Stimulated activated CD8-positive, alpha-beta memory T cell treated with anti-CD3 and anti-CD28 coated beads, Interleukin-4, amount 100 ng/mL, for 4 hours (primary cell): ENCODE measurements at places on chromosomes 5 and 9.

GRCh38 chr5:133203317-133204305 is 151.8 kb downstream of the HSPA4 start:
- DNase-seq, result no peak

DNA sequence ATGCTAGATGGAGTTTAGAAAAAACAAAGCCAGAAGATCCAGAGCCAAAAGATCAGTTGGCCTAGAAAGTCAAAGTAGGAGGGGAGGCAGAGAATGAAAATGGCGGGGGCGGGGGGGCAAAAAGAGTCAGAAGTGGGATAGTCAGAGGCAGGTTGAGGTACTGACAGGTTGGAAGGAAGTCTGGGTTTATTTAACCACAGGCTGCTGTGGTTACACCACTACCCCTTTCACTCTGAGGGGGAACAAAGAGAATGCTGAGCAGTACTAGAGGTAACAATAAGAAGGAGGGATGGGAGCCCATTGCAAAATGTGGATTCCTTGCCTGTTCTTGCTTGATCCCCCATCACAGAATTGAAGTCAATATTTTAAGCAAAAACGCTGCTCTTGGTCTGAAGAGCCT is 111.8 kb downstream of the CAVIN4 start:
- DNase-seq, result no peak

DNA sequence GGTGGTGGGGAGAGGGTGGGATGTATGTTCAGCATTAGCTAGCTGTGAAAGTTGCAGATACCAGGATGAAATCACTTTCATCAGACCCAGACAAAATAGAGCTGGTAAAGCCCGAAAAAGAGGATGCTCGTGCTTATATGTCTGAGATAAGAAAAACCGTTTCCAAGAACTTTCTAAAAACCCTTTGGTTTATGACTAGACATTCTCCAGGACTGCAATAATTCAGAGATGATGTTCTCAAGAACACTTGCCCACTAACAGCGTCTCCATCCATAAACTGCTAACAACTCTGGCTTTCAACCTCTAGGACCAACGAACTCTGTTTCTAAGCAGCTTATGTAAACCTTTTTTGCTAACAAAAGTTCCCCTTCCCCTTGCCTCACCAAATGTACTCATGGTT is 8.4 kb upstream of the AMACR start:
- no peak for DNase-seq

DNA sequence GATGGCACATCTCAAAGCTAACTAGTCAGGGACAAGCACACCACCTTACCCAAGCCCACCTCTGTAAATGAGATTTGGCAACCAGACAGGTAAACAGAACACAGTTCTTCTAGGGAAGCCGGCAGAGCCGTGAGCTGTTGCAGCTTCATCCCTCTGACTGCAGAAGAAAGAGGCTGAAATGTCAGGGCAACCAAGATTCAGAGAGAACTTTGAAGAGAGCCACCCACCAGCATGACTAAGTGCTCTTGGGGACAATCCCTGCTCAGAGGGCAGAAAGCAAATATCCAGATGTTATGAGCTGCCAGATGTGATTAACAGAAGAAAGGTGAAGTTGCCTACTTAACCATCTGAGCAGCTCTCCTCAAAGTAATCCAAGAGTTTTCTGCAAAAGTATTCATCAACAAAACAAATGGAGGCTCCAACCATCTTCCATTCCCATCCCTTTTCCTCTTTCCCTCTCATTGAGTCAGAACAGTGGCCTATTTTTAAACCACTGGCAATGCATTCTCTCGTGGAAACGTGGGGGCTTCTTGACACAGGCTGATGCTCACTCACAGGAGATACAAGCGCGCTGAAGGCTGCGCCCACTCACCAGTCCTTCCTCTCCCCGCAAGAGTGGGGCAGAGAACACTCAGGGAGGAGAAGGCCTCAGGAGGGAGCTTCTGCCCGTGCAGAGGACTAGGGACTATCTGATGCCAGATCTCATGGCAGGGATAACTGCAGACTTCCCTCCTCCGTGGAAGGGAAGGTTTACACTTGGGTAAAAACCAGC is 57.1 kb downstream of the SLIT3 start:
- DNase-seq, result no peak

DNA sequence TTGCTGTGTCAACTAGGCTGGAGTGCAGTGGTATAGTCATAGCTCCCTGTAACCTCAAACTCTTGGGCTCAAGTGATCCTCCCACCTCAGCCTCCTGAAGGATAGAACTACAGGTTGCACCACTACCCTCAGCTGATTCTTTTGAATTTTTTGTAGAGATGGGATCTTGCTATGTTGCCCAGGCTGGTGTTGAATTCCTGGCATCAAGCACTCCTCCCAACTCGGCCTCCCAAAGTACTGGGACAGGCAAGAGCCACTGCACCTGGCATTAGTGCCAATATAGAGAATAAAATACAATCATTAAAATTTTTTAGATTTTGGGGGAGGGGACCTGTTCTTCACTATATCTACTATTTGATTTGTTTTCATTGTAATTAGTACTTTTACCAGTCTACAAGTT is 15.4 kb downstream of the PPIP5K2 start:
- no peak for DNase-seq

DNA sequence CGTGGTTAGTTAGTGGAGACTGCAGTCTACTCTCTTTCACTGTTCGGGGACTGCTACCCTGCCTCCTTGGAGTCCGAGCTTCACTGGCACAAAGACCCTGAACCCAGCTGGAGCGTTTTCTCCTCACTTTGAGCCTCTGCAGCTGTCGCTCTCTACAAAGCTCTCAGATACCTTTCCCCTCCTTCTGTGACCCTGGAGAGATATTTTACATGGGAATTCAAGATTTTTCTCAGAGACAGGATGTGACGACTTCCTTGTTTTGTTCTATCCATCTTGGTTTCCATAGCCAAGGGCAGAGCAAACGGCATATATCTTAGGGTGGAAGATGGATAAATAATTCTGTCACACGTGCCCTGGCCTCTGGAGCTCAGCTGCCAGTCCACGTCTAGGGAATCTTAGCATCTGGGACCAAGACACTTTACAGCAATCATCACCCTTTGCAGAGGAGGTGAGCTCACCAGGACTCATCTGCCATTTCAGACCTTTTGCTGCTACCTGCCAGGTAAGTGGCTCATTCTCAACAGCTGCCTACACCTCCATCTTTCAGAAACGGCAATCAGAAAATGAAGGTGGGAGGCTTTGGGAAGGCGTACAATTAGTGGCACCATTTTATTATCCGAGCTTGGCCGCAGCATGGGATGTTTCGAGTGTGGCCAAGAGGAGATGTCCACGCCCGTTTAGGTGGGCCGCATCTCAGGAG is at the start of gene BTNL9:
Gene BTNL9 (plus strand): TSS at position 336 of the 700 bp plus-strand sequence. CDS start 5,224 bp downstream, outside the sequence.
- no peak for DNase-seq

GRCh38 chr9:137127301-137128157 is 11.4 kb upstream of the GRIN1 start:
- no peak for DNase-seq

- no peak for DNase-seq
Observed at GRCh38 chr9:131735238-131736128, 4.4 kb downstream of the RAPGEF1 start.

- no peak for DNase-seq
Observed at GRCh38 chr9:128550226-128550625, 2.2 kb upstream of the SPTAN1 start.

DNA sequence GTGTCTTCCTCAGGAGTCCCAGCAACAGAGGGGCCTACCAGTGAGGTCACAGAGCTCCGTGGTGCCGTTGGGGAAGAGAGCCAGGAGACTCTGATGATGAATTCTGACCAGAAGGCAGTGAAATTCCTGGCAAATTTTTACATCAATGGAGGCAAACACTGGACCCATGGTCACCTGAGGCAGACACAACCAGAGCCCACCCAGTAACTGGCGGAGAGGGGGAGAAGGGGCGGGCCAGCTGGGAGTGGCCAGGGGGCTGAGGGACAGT is at the start of gene STPG3:
Gene STPG3 (plus strand): TSS at position 93 of the 268 bp plus-strand sequence. CDS start 1 bp downstream, at position 94.
- DNase-seq, result no peak

GRCh38 chr5:37695647-37696046 is 144.2 kb downstream of the GDNF start:
- DNase-seq, result no peak

DNA sequence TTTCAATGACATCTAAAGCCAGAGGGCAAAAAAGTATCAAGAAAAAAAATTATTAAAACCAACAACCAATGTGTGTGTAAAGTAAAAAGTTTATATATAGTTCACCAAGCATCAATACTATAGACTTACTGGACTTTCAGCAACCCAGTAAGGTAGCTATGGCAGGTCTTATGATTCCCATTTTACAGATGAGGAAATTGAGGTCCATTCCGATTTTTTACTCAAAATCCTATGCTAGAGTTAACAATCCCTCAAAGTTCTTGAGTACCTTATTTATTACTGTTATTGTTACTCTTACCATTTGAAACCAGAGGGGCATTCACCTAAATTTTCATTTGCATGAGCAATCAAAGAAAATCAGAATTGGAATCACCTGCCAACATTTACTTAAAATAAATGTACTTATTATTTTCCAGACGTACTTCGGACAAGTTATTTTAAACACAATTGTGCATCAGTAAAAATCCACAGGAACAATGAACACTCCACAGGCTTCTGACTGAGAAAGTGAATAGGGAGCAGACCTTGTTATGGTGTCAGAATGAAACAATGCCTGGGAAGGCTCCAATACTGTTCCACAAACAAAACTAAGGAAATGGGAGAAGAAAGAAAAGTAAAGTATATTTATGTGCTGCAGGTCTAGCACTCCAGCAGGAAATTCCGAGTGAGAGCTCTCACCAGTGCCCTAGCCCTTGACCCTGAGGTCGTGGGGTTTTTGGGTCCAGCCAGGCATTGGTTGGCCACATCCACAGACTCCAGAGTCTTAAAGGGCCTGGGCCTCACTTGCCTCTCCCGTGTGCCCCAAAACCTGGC is 229.9 kb downstream of the PIK3R1 start:
- no peak for DNase-seq

DNA sequence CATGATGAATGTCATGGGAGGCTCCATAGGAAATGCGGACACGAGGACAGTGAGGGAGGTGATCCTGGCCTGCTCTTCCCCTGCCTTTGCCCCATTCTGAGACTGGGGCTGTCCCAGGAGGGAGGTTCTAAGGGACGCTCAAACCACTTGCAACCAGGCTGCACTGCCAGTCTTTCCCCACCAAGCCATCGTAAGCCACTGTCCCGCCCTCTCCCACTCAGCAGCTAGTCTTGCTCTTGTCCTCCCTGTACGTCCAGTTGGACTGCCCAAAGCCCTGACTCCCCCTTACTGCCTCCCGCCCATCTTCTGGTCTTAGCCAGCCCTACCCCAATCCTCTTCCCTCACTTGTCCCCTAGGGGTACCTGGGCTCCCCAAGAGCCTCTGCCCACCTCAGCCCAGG is 115.7 kb downstream of the FSTL4 start:
- DNase-seq, result no peak

DNA sequence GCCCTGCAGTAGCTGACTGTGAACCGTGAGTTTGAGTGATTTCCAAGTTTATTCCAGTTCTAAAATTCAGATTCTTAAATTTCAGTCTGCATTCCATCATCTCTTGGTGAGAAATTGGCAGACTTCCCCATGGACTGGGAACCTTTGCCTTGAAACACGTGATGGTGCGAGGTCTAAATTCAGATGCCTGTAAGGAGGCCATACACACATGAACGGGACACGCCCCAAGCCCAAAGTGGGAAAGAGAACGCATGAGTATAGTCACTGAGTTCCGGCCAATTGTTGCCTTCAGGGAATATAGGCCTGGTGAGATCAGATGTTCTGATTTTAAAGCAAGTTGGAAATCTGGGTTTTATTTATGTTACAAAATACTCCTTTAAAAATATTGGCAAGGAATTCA is 1084.4 kb upstream of the WWC1 start:
- no peak for DNase-seq

GRCh38 chr5:66744040-66744439 is 147.8 kb downstream of the MAST4 start:
- DNase-seq, result no peak

DNA sequence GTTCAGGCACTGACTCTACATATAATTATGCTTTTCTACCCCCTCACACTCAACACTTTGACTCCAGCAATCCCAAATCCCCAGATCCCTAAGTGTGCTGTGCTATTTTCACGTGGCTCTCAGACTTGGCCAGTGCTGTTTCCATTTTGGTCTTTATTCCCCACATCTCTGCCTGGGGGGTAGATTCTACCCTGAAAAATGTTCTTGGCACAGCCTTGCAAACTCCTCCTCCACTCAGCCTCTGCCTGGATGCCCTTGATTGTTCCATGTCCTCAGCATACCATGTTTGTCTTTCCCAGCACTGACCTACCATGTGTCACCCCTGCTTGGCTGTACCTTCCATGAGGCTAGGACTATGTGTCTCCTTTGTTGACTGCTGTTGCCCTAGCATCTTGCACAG is 43.0 kb downstream of the FXN start:
- no peak for DNase-seq

DNA sequence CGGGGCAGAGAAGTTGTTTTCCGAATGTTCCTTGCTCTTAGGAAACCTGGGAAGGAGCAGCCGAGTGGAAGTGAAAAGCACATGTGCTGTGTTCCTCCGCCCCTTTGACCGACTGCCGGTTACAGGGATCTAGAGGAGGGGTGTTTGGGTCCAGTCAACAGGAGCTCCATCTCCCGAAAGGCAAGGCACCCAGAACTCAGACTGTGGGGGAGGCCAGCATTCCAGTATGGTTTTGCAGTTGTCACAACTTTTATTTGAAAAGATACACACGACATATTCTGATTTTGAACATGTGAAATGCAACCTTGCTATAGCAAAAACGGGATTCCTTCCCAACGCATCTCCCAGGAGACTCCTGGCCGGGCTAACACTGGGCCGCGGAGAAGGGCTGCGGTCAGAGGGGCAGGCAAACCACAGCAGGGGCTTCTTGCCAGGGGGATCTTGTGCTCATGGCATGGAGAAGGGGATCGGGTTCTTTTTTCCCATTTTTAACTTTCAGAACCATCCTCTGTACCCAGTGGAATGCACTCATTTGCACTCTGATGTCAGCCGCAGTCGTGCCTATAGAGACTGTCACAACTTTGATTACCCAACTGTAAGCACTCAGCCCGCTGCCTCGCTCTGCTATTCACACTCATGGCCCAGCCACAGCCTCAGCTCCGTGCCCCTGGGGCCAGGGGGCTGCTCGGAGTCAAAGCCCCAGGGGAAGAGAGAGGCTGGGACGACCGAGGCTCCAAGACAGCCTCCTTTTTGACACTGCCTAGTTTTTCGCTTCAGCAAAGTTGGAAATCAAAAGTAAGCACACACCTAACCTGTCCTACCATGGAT is 3.9 kb downstream of the QRFP start:
- no peak for DNase-seq

DNA sequence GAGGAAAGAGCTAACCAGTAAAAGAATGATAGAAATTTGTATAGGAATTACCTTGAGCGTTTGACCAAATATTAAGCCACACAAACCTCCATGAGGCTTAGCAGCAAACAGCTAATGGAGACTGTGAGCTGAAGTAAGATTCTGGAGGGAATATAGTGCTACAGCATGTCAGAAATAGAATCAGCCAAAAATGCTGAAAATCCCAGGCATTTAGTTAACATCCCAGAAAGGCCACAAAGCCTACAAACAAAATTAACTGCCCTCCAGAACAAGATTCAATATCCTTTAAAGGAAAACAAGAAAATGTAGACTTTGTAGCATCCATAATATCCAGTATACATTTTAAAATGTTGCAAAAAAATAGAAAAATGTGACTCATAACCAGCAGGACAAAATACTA is 257.8 kb upstream of the TUSC1 start:
- no peak for DNase-seq

- DNase-seq, result no peak
Observed at GRCh38 chr9:69168709-69169217, 5.3 kb upstream of the TJP2 start.

- DNase-seq, result no peak
Observed at GRCh38 chr5:134252671-134253070, 26.8 kb upstream of the PPP2CA start.

- DNase-seq, result no peak
Observed at GRCh38 chr9:71665247-71665646, 103.1 kb downstream of the CEMIP2 start.
